ENCODE measurements at places on chromosomes 4 and X.

- no peak for DNase-seq
Observed at GRCh38 chrX:44784241-44784640, 59.6 kb upstream of the DUSP21 start.

GRCh38 chrX:133364196-133364595 lies 51.1 kb downstream of the GPC4 start:
- no peak for DNase-seq

GRCh38 chr4:109729117-109729717 lies 653 bp downstream of the PLA2G12A start:
- DNase-seq = no peak

- DNase-seq = no peak
Observed at GRCh38 chr4:174135936-174136406, 147.5 kb downstream of the FBXO8 start.

DNA sequence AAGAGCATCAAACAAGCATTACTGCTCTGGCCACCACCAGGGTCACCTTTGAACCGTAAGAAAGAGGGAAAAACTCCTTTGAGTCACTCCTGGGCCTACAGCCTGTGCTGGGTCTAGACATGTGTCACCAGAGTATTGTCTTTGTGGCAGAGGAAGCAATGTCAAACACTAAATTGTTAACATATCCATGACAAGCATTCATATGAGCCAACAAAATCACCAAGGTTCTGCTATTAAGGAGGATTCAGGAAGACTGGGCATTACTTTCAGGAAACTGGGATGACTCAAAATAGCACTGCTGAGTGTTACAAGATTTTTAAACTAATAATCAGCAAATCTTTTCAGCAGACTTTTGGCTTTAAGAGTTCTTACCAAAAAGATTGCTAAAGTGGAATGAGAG lies 28.1 kb downstream of the LGI2 start:
- no peak for DNase-seq

DNA sequence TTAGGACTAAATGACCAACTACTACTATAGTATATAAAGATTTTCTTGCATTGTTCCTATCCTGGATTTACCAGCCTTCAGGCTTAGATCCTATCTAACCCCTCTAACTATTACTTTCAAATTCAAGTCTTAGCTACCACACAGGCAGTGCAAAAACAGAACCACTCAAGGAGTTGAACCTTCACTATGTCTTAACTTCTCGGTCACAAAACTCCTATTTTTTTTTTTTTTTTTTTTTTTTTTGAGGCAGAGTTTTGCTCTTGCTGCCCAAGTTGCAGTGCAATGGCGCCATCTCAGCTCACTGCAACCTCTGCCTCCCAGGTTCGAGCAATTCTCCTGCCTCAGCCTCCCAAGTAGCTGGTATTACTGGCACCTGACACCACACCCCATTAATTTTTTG lies 6.3 kb upstream of the FAM200B start:
- no peak for DNase-seq

GRCh38 chrX:118536204-118536603 lies 40.6 kb downstream of the DOCK11 start:
- DNase-seq = no peak

GRCh38 chrX:9114245-9114644 lies 80.3 kb upstream of the FAM9B start:
- DNase-seq = no peak

GRCh38 chr4:149790172-149790907 lies 25.3 kb downstream of the IQCM start:
- DNase-seq = no peak

DNA sequence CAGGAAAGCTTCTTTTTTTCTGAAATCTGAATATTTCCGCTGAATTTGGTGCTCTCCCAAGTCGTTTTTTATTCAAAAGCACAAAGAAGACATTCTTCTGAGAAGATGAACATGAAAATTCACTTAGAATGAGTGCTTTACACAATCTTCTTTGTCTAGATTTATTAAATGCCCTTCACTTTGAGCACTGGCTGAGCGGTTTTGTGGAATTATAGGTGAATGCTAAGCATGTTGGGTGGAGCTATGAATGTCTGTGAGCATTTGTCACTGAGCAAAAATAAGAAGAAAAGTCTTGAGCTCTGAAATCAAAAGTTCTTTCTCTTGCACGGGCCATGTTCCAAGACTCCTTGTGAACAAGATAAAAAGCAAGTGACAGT lies 13.1 kb downstream of the GASK1B start:
- DNase-seq = no peak

Data from SIG-M5 (cell line).